ENCODE measurements at places on chromosomes 1 and 21.

DNA sequence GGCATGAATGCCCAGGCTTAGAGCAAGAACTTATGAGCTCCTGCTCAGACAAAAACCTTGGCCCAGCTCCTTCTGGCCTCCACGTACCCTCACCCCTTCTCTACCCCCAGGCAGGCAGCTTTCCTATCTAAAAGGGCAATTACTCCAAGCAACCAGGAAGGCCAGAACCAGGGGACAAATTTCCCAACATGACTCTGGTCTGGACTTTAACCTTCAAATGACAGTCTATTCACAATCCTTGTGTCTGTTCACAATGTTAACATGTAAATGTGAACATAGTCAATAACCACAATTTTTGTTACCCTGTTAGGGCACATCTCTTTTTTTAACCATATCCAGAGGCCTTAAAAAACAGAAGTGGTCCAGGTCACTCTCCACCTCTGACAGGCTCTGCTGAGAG is 64.4 kb upstream of the LAPTM5 start:
- no peak for DNase-seq

- DNase-seq: no peak
Observed at GRCh38 chr1:176959191-176959820, 205.2 kb downstream of the ASTN1 start.

DNA sequence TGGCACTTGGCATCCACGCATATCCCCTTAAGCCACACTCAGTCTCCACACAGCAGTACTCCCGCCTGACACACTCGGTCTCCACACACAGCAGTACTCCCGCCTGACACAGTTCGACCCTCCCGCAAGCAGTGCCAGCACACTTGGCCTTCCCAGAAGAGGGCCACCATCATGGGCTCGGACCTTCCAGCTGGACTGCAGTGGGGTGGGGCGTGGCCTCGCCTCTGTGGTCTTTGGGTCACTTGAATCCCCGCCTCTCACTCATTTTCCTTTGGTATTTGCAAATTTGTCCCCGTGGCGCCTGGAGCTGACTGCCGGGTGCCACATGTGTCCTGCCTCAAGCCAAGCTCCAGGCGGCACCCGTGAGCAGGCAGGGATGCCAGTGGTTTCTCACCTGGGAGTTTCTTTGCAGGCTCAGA is 63.7 kb downstream of the FAAP20 start:
- DNase-seq: no peak

GRCh38 chr1:97308131-97308530 is 586.5 kb downstream of the PTBP2 start:
- no peak for DNase-seq

- DNase-seq: no peak
Observed at GRCh38 chr1:32181563-32181962, 2.1 kb downstream of the TXLNA start.

DNA sequence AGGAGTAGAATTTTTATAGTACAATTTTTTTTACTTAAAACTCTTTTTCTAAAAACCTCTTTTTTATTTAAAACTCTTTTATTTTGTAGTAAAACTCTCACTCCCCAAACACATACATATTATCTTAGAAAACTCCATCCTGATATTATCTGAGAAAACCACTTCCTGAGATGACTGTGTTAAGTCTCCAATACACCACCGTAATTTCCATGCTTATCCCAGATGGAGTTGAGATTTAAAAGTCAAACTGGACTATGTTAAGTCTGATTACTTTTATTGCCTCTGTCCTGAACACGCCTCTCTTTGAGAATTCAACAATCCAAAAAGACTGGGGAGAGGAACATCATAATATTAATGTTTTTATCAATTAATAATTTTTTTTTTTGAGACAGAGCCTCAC is 3.7 kb downstream of the SEC16B start:
- no peak for DNase-seq

DNA sequence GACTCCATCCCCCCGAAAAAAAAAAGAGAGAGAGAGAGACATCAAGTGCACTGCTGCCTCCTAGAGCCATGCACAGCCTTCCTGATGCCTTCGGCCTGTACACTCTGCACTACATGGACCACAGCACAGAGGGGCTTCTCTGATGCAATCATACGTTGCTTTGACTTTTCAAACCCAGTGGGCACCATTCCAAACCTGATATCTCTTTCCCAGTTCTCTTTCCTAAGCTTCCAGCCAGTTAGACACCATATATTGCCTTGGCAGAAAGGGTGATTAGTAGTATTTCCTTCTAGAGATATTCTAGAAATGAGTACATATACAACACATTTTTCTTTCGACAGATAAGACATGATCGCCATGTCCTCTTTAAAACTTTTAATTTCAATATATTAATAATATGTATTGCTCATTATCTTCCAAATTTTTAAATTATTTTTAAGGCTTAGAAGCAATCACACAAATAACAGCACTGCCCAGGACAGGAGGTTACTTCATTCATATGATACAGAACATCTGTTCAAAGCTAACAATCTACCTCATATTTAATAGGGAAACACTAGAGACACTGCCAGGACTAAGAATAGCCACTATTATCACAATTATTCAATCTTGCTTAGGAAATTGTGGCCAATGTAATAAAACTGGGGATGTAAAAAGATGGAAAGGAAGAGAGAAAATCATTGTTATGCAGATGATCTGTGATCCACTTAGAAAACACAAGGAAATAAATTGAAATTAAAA is 9.9 kb downstream of the CLCA1 start:
- no peak for DNase-seq

- no peak for DNase-seq
Observed at GRCh38 chr1:154629675-154630073, 21.7 kb upstream of the ADAR start.

DNA sequence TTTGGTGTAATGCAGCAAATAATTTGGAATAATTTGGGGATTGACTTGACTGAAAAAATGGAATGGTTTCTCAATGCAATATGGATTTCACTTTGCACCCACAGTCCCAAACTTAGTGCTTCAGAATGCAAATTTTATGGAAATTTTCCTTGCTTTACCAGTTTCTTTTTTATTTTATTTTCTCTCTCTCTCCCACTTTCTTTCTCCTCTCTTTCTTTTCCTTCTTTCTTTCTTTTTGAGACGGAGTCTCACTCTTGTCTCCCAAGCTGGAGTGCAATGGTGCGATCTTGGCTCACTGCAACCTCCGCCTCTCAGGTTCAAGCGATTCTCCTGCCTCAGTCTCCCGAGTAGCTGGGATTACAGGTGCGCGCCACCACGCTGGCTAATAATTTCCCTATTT is 110.3 kb downstream of the KCNN3 start:
- no peak for DNase-seq

DNA sequence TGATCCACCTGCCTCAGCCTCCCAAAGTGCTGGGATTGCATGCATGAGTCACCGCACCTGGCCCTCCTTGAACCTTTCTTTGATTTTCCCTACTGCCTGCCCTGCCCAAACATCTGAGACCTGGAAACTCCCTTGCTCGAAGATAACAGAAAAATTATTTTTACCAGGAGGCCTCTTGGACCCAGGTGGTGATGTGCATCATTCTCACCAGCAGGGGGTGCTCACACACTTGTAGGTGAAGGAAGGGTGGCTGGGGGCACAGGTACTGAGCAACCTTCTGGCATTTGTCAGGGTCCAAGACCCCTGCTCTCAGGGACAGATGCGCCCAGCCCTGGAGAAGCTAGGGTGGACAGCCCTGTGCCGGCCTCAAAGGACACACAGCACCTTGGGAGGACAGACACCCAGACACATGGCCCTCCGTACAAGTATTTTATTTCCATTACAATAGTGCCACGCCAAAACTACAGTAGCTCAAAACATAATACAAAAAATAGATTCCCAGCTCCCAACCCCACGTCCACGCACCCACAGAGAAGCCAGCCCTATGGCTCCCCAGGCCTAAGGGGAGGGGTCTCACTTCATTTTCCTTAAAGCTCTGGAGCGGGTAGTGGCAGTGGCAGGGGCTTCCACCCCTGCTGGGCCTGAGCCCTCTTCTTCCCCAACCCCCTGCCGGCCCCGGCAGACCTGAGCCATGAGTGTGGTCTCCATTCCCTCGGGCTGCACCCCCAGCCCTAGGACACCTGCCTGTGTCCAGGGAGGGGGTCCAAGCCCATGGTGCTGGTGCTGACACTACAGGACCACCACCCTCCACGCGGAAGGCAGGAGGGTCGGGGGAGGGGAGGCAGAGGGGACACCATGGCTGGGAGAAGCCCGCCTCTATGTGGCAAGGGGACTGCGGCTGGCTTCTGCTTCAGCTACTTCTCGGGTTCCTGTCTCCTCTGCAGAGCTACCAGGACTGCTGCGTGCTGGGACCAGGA is 40.4 kb upstream of the EIF4G3 start:
- peak; percentile 63 for DNase-seq

DNA sequence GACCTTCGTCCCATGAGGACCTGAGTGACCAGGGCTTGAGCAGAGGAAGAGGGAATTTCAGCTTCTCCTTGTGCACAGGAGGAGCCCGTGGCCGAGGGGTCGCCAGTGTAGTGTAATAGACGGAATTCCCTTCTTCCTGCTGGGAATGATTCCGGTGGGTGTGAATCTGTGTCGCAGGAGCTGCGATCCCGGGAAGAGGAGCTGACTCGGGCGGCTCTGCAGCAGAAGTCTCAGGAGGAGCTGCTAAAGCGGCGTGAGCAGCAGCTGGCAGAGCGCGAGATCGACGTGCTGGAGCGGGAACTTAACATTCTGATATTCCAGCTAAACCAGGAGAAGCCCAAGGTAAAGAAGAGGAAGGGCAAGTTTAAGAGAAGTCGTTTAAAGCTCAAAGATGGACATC is 34.4 kb downstream of the MAP3K21 start:
- DNase-seq: no peak

- peak; percentile 4 for DNase-seq
Observed at GRCh38 chr1:169892927-169893644, 610 bp downstream of the SCYL3 start.

DNA sequence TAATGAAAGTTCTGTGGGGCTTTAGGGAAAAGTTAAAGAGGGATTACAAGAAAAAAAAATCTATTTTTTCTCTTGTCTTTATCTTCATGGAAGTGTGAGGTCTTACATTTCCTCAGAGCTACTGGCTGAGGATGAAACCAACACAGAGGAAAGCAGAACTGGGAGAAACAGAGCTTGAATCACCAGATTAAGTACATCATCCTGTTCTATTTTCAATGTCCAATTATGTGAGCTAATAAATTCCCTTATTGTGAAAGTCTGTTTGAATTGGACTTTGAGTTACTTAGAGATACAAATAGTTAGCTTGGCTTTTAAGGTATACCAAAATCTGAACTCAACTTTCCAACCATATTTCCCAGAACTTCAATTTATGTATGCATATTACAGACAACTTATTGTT is 69.2 kb downstream of the LPGAT1 start:
- DNase-seq: no peak
